ENCODE measurements at places on chromosomes 13 and 19.

DNA sequence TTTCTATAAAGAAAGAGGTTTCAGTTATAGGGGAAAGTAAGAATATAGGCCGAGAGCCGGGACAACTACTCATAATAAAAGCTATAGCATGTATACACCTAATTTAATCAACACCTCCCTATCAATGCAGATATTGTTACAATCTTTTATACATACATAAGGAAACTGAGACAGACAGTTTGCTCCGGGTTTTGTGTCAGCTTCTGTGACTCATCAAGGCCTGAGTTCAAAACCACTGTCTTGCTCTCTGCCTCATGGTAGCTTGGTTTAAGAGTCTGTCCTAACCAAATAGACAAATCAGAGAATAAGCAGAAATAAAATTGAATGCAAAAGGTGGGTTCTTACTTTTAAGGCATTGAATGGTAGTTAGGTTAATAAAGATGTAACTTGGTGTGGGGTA is 222.9 kb downstream of the GGACT start:
- no peak for DNase-seq

DNA sequence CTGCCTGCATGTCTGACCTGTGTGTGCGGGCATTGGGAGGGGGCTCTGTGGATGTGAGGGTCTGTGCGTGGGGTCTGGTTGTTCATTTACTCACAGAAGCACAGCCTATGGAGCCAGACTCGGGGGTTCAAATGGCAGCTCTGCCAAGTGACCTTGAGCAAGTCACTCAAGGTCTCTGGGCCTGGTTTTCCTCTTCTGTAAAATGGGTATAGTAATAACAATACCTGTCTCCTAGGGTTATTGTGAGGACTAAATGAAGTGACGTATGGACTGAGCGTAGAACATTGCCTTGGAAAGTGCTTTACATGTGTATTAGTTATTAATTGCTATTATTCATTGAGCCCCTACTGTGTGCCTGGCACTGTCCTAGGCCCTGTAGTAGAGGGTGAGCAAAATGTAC is 24.4 kb downstream of the CKM start:
- DNase-seq: no peak

DNA sequence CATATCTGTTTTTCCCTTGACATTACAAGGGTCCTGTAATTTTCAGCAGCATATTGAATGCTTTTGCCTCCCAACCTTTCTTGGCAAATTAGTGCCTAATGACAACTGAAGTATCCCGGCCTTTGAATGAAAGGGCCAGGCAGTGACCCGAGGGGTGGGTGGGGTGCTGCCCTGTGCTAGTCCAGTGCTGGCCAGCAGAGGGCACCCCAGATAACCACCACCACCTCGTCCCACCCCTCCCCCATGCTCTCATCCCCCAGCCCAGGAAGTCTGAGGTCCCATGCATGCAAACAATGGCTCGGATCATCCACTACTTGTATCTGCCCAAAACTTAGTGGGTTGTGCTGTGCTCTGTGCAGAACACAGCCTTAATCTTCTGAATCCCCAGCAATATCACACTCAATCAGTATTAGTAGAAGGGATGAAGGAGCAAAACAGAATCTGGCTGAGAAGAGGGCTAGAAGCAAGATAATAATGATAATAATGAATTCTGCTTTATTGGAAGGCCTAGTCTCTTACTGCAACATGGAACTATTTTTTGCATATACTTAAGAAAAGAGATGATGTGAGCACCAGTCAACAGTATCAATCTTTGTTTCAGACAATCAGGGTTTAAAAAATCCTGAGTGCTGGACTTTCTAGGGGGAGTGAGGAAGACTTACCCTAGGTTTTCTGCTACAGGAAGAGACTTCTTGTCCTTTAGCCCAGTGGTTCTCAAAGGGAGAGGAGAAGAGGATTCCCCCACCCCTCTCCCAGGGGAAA is 3.8 kb downstream of the ATP12A start:
- peak; percentile 46 for DNase-seq

- DNase-seq: no peak
These were observed 756.1 kb downstream of the UQCRFS1 start for GRCh38 chr19:28456708-28457320.

DNA sequence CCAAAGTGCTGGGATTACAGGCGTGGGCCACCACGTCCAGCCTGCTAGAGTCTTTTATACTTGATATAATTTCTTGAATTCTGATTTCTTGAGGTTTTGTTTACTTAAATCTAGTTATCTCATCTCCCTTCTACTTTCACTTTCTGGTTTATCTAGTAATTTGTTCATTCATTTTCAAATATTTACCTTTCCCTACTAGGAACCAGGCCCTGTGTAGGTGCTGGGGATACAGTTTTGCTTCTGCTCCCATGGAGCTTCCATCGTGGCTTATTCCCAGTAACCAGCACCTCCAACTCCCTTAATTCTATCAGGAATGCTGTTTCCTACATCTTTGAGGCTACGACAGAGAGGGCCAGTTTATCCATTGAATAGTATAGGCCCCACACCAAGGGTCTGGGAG is 24.1 kb upstream of the TRIM13 start:
- no peak for DNase-seq

DNA sequence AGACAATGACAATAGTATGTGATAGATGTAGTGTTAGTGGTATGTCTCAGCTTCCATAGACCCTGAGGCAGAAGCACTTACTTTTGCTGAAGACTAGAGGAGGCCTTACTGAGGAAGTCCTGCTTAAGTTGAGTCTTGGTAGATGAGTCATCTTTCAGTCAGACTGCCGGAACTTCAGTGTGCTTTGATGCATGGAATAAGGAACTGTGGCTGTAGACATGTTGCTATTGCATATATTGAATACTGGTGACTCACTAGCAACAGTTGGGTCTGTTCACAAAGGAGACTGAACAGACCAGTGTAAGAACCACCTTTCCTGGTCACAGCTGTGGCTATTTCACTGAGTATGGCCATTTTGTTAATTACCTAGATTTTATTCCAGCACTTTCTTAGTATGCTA is 1000.6 kb downstream of the OLFM4 start:
- DNase-seq: no peak

- DNase-seq: no peak
These were observed 10.4 kb downstream of the PNPLA6 start for GRCh38 chr19:7545904-7546303.

- DNase-seq: no peak
These were observed 29.8 kb downstream of the DGKH start for GRCh38 chr13:42078128-42078808.
